ENCODE measurements at places on chromosomes 11 and 22.

GRCh38 chr11:65856689-65857499, 1.1 kb downstream of the CFL1 start:
- DNase-seq = peak; percentile 62

- DNase-seq = peak; percentile 84
Observed at GRCh38 chr11:27183672-27184457, 143.2 kb downstream of the BBOX1 start.

- no peak for DNase-seq
Observed at GRCh38 chr11:71279916-71280645, 27.7 kb upstream of the SHANK2 start.

DNA sequence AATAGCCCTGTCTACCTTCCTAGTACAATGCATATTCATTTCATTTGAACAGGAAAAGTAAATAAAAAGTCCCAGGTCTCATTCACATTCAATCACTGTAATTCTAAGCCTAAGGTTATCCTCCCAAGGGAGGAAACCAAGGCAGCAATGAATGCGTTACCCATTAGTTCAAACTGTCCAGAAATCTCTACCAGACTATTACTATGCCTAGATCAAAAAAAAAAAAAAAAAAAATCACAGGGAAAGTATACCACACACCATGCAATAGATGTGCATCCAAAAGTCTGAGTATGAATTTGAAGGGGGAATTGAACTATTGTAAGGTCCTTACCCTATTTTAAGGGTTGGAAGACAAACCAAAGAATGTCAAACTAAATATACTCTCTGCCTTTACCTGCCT, 598.0 kb upstream of the API5 start:
- no peak for DNase-seq

DNA sequence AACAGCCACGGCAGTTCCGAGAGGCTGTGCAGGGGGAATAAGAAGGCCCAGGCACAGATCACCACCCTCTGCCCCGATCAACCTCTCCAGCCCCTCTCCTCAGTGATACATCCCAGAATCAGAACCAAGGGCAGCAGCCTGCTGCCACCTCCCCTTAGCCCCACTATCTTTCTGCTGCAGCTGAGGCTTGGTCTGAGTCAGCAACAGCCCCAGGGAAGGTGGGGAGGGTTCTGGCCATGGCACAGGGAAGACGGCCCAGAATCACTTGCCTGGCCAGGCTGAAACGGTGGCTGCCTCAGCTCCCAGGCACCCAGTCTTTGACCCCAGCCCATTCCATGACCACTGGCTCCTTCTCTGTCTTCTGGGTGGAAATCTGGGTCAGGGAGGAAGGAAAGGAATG, 2.3 kb downstream of the CHID1 start:
- DNase-seq = no peak

Measured in fibroblast of pulmonary artery (primary cell).